T-helper 22 cell (primary cell): ENCODE measurements at places on chromosomes 7 and 10.

GRCh38 chr7:76372984-76373833, 14.4 kb upstream of the YWHAG start:
- DNase-seq, result no peak

DNA sequence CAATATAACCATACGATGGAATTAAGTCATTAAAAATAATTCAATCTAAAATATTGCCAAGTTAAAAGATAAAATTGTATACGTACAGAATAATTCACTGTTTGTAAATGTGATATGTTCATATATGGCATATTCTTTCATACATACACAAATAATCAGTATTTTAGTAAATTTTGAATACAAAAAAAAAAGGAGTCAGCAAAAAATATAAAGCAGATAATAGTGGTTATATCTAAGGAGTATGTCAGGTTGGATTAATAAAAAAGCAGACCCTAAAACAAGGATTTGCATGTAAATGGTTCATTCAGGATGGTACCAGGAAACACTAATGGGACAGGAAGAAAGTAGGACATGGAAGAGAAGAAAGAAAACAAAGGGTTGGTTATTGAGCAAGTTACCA, 59.5 kb downstream of the XPNPEP1 start:
- DNase-seq, result no peak

DNA sequence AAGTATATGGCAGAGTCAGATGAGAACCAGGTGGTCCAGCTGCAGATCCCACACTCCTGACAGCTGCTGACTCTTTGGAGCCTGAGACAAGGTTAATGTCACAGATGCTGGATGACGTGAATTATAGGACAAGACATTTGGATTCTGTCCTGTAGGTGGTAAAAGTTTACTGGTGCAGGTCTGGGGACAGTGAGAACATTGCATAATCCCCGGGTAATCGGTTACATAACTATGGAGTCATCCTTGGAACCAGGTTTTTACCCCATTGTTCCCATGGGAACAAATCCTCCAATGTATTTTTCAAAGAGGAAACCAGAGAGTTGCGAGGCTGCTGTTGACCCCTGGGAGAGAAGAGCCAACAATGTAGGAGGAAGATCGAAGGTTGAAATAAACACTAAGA, 27.5 kb upstream of the ZCCHC24 start:
- no peak for DNase-seq

DNA sequence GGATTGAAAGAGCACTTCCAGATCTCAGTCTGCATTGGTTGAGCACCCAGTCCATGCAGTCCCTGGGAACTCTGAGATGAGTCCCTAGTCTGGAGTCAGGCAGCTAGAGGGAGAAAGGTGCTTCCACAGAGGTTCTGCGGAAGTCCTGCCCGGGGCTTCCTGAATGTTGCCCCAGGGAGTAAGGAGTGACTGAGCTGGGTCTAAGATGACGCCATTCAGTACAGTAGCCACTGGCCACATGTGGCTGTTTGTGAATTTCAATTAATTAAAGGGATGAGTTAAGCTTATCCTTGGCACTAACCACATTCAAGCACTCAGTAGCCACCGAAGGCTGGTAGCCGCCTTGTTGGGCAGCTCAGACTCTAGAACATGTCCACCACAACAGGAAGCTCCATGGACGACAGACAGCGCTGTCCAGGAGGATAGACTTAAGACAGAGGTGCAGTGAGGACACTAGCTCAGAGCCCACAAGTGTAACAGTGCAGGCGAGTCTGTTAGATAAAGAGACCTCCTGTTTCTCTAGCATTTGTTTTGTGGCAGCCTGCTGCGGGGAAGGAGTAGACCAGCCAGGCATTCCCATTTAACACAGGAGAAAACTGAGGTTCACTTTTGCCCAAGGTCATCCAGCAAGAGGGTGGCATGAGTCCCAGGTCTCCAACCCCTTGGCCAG, 101.6 kb upstream of the PPIF start:
- DNase-seq, result no peak

GRCh38 chr10:79051766-79052165, 17.0 kb upstream of the ZMIZ1 start:
- no peak for DNase-seq

DNA sequence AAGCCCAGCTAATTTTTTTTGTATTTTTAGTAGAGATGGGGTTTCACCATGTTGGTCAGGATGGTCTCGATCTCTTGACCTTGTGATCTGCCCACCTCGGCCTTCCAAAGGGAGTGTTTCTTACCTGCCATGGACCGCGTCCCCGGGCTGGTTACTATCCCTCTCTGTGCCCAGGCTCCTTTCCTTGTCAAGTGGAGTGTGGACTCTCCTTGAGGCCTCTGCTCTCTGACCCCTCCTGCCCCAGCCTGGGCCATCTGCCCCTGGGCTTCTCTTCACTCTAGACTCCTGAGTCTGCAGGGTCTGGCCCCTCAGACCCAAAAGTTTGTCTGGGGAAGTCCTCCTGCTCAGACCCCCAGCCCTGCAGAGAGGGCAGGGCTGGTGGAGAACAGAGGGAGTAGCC, 20.7 kb downstream of the NEURL1 start:
- no peak for DNase-seq

- DNase-seq, result no peak
Measured at GRCh38 chr7:4134631-4135030, 547.5 kb upstream of the FOXK1 start.
